Stimulated activated CD4-positive, alpha-beta T cell treated with anti-CD3 and anti-CD28 coated beads, Interleukin-1b, Interleukin-23, amount 100 ng/mL, for 48 hours (primary cell): ENCODE measurements at places on chromosomes 1 and 21.

DNA sequence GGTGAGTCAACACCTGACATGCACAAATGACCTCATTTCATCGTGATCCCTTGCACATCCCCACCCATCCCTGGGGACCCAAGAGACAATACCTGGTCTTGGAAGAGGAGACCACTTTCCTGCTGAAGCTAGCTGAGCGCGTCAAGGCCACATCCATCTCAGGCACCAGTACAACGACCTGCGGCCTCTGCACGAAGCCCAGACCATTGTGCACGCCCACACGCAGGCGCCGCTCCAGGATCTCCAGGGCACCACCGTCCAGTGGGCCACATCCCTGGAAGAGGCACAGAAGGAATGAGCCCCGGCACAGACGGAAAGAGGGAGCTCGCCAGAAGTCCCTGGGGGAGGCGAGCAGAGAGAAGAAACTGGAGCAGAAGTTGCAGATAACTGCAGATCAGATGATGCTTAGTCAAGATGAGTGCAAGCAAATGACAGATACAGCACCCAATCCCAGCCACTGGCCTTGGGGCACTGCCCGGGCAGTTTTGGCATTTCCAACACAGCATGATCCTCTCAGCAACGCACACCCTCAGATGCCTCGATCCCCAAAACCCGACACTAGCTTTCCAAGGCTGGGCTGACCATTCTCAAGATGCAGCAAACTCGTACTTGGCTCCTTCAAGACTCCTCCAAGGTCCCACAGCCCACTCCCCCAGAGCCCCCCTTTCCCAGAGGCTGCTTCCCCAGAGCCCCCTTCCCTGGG lies 44.1 kb downstream of the NPHP4 start:
- DNase-seq, result no peak

- no peak for DNase-seq
These were observed 68.6 kb downstream of the GNG12 start for GRCh38 chr1:67764633-67765032.

DNA sequence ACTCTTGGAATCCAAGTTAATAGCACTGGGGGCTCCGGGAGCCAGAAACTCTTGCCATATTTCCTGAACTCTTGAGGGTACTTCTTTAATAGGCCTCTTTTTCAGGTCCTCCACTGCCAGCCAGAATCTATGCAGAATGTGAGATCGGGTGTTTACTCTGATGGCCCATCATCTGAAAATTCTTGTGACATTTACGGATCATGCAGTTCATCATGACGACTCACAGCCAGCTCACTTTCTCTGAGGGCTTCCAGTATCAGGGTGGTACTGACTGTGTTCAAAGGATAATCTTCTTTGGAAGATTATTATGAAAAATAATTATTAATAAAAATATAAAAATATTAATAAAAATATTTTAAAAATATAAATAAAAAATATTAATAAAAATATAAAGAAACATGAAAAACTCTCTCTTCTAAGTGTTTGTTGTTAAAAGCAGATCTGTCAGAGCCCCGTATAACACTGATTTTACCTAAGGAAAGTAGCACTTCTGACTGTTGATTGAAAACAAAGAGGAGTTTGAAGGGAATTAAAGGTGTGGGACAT lies 194.3 kb upstream of the GREM2 start:
- DNase-seq, result no peak

GRCh38 chr1:207248544-207249198 lies 72.8 kb upstream of the CD55 start:
- DNase-seq, result no peak

GRCh38 chr1:204224655-204225054 lies 10.9 kb upstream of the GOLT1A start:
- DNase-seq, result no peak

DNA sequence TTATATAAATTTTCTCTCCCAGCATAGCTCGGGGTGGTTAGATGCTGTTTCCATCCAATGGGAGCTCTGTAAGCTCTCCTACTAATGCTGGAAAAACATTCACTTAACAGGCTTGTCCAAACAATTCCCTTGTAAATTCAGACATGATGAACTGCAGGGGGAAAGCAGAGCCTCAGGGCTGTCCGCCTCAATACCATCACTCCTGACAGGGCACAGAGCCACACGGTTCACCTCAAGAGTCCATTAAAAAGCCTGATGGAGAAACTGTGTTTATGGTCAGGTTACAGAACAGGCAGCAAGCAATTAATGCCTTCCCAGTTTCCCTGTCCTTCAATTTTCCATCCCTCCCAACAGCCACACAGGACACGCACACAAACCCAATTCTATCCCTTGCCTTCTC lies 171.0 kb downstream of the BRINP2 start:
- no peak for DNase-seq

- DNase-seq, result no peak
These were observed 15.0 kb downstream of the PCAT6 start for GRCh38 chr1:202825748-202826147.

GRCh38 chr21:28832013-28832714 lies 160.5 kb downstream of the LTN1 start:
- no peak for DNase-seq

DNA sequence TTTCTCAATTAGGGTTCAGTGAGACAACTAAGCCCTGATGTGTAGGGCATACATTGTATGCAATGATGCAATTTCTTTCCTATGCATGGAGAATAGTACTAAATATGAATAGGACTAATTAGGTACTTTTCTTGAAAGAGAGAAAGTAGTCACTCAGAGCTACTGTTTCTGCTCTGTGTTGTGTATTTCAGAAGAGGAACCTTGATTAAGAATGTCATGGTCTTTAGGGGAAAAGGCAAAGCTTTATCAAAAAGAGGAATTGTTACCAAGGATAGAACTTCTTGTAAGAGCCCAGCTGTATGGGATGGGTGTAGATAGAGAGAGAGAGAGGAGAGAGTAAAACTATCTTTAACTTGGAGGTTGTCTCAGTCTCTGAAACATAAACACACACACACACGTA lies 49.1 kb downstream of the HLX start:
- no peak for DNase-seq

DNA sequence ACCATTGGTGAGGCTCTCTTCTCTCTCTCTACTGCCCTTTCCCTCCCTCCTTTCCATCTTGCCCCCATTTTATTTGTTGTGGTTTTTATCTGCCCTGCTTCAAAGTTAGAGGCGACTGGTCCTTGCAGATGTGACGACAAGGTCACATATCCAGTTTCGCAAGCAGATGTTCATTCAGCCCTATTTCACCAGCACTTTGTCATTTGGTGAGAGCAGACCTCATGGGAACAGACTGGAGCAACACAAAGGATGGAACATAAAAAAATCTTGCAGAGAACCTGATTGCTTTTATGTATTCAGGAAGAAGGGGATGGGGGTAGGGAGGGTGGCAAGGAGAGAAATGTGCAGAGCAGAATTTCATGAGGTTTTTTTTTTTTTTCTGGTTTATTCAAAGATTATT lies 84.3 kb downstream of the ELAVL4 start:
- no peak for DNase-seq

- DNase-seq, result no peak
These were observed 52.0 kb upstream of the RGS2 start for GRCh38 chr1:192756847-192757246.

- DNase-seq, result no peak
These were observed 13.7 kb downstream of the FGR start for GRCh38 chr1:27621051-27621920.

DNA sequence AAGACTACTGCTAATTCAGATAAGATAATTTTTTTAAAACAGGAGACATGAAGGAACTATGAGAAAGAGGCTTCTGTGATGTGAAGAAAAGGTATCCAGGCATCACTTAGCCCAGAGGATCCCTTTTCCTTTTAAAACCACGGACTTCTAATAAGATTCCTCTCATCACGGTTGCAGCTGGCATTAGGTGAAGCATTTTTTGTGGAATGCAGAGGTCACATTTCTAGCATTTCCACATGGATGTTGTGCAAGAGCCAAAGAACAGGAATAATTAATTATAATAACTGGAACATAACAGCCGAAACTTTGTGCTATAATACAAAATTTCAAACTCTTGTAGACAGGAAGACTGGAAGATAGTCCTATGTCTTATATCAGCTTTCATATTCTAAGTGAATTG lies 27.6 kb downstream of the CYP2J2 start:
- DNase-seq, result no peak

GRCh38 chr1:14593302-14593701 lies 5.2 kb upstream of the KAZN start:
- DNase-seq, result no peak

DNA sequence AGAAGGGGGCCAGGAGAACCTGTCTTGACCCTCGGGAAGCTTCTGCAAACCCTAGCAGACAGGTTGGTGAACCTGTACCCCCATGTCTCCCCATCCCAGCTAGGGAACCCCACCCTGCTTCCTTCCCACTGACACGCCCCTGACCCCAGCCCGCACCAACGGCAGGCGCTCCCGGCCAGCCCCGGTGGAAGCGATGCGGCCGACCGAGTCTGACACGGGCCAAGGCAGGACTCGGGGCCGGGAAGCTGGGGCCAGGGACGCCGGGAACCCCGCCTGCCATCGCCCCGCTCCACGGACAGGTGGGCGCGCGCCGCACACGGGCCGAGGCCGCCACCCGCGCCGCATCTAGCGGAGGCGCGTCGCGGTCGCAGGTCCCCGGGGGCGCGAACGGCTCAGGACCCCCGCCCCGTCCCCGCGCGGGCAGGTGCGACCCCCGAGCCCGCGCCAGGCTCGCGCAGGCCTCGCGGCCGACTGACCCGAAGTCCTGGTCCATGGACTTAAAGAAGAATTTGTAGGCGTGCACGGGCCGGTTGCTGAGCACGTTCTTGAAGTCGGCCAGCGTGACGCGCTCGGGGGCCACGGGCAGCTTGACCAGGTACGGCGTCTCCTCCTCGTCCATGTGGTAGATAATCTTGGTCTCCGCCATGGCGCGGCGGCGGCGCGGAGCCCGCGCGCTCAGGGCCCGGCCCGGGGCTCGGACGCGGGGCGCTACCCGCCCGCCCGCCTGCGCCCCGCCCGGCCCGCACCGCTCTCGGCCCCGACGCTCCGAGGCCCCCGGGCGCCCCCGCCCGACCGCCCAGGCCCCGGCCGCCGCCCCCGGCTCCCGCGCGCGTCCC lies 580 bp downstream of the DVL1 start:
- no peak for DNase-seq

GRCh38 chr1:63833363-63834119 lies 59.7 kb downstream of the ROR1 start:
- no peak for DNase-seq

DNA sequence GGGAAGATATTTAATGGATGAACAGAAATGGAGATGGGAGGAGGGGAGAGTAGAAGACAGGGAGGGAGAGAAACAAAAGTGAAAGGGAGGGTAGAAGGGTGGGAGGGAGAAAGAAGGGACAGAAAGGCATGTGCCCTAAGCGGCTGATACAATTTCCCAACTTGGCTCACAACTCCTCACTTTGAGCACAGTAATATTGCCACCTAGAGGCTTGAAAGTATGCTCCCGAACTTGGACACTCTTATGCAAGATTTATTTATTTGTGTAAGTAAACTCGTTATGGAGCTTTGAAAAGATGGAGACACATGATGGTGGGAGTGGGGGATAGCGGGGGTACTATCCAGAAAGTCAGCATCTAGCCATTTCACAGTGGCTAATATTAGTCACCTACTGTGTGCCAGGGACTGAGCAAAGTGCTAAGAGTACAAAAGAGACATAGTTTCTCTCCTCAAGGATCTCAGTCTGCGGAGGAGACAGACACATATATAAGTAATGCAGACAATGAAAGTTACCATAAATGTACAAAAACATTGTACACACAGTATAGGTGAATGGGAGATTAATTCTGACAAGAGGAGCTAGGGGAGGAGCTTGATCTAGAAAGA lies 189.7 kb downstream of the SEC16B start:
- DNase-seq, result no peak

- DNase-seq, result no peak
These were observed 11.5 kb downstream of the RRAGC start for GRCh38 chr1:38848071-38848470.

GRCh38 chr21:22885614-22886013 lies 1887.4 kb downstream of the NCAM2 start:
- no peak for DNase-seq

DNA sequence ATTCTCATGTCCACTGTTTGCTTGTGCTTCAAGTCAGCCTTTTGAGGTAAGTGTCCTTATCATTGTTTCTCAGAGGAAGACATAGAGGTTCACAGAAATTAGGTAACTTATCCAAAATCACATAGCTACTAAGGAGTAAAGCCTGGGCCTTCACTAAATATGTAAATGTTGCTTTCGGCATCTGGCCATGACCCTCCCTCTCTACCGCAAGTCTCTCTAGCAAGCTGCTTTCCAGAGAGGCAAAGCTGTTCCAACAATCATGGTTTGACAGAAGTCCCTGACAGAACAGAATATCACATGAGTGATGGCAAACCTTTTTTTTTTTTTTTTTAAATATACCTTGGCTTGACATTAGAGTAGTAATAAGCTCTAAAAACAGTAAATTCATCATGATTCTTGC lies 94.5 kb upstream of the F3 start:
- no peak for DNase-seq
